Activated CD8-positive, alpha-beta memory T cell treated with anti-CD3 and anti-CD28 coated beads, Interleukin-2, amount 10 ng/mL, durations not matched to agents 7 days and 5 days (primary cell): ENCODE measurements at places on chromosomes 11 and 22. TPM values are rescaled to one million over a fixed set of nuclear protein-coding genes. Genes with fewer than 3 reads are reported as not detected.

The OR8G1 gene
- total RNA-seq = not detected

The MCM5 gene
- total RNA-seq = 271 TPM

The MSANTD4 gene
- total RNA-seq = 18.9 TPM

The SMIM35 gene
- 3.2 TPM for total RNA-seq

The SCUBE1 gene
- total RNA-seq = 0.40 TPM

The LINC01488 gene
- total RNA-seq = not detected

The RAC2 gene
- 834 TPM for total RNA-seq

The SCN4B gene
- total RNA-seq = not detected

The APLP2 gene
- total RNA-seq = 21.9 TPM

The ALDH3B1 gene
- total RNA-seq = not detected

DNA sequence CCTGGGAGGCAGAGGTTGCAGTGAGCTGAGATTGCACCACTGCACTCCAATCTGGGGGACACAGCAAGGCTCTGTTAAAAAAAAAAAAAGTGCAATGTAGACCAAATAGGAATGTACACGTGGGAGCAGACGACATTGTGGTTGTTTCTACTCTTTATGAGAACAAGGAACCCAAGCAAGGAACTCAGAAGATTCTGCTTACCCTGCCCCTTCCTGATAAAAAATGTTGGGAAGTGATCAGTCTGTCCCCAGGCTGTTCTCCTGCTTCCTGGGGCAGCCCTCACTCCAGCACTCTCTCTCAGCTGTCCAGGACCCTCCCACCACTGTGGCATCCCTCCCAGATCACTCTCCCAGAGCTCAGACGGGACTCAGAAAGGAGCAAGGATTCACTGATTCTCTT is 31.8 kb downstream of the SLCO2B1 start:
- no peak overlapping the region for H3K27ac ChIP-seq
- peaks cover 52% of the 10 kb centered on the region for H3K27me3 ChIP-seq
- no peak overlapping the region for H3K4me3 ChIP-seq
- no peaks in the 10 kb centered on the region for H3K36me3 ChIP-seq
- H3K4me1 ChIP-seq = peaks cover 13% of the 10 kb centered on the region
- no peak for DNase-seq

- DNase-seq = no peak
- H3K36me3 ChIP-seq = no peaks in the 10 kb centered on the region
- no peaks in the 10 kb centered on the region for H3K4me1 ChIP-seq
- H3K27me3 ChIP-seq = no peaks in the 10 kb centered on the region
Observed at GRCh38 chr11:39732001-39732400, 1727.5 kb downstream of the LRRC4C start.

- H3K36me3 ChIP-seq = no peaks in the 10 kb centered on the region
- no peaks in the 10 kb centered on the region for H3K4me1 ChIP-seq
- DNase-seq = no peak
- no peak overlapping the region for H3K27ac ChIP-seq
- peaks cover 23% of the 10 kb centered on the region for H3K27me3 ChIP-seq
Observed at GRCh38 chr11:57174656-57175055, 7.1 kb upstream of the LRRC55 start.

GRCh38 chr11:76654298-76654851 is 16.2 kb downstream of the LRRC32 start:
- no peak overlapping the region for H3K4me3 ChIP-seq
- H3K27ac ChIP-seq = no peak overlapping the region
- H3K4me1 ChIP-seq = no peaks in the 10 kb centered on the region
- no peaks in the 10 kb centered on the region for H3K36me3 ChIP-seq
- no peak for DNase-seq

DNA sequence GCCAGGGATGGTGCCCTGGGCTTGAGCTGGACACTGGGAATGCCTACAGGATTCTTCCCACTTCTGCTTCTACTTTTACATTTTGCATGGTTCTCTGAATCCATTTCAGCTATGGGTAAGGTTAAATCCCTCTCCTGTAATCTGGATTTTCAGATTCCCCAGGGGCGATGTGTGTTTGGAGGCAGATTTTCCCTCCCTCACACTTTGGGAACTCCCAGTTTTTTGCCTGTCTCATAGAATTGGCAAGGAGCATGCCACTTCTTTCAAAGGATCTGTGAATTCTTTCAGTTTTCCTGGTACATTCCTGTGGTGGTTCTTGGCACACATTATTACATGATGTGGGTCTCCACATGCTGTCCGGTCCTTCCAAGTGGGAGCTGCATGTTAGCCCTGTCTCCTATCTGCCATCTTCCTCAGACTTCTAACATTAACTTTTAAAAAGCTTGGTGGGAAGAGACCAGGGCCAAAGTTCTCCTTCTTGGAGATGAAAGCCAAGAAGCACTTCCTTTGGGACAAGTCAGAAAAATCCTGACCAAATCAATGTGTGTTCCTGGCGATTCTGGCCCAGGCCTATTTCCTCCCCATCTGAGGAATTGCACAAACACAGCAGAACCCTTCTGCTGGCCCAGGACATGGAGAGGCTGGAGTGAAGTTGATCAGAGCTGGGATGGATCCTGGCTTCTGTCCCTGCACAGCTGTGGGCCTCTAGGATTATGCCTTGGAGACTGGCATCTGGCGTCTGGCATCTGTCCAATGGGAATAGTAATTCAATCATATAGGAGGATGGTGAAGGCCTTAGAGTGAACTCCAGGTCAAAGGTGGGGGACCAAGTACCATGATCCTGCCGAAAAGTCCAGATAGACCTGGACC is 5.4 kb upstream of the APOL2 start:
- DNase-seq = no peak
- no peak overlapping the region for H3K4me3 ChIP-seq
- peaks cover 10% of the 10 kb centered on the region for H3K36me3 ChIP-seq
- H3K27me3 ChIP-seq = no peaks in the 10 kb centered on the region

GRCh38 chr11:60899046-60899936 is 7.1 kb downstream of the PRPF19 start:
- DNase-seq = no peak
- peaks cover 13% of the 10 kb centered on the region for H3K4me1 ChIP-seq
- H3K4me3 ChIP-seq = no peak overlapping the region
- H3K27ac ChIP-seq = peak overlapping the region; percentile 33

DNA sequence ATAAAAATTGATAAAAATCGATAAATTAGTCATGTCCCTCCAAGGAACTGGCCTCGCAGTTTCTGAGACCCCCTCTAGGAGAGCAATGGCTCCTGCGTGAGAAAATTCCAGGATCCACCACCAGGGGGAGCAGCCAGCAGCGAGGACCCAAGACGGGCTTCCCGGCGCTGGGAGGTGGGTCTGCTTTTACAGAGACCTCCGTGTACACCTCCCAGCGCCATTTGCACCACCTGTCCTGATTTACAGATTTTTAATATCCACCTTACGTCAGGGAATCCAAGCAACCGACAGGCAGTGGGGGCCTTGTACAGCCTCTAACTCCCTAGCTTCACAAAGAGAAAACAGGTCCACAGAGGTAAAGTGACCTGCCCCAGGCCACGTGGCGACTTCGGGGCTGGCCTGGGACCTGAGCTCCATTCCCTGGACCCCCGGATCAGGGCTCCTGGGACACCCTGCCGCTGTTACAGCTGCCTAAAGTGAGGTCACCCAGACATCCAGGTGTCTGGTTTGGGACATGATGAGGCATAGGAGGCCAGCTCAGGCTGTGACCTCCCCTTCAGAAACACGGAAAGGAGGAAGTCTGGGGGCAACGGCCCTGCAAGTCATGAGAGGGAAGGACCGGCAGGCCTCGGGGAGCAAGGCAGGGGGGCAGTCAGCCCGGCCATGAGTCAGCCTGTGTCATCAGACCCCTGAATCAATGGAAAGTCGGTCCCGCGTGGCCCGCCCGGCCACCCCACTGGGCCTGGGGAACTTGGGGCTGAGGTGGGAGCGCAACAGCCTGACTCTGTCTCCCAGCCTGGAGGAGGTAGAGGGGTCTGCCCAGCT is 3.5 kb downstream of the OSM start:
- H3K4me1 ChIP-seq = peaks cover 59% of the 10 kb centered on the region
- H3K4me3 ChIP-seq = peak overlapping the region; percentile 98
- peaks cover 46% of the 10 kb centered on the region for H3K36me3 ChIP-seq
- peak overlapping the region; percentile 74 for H3K27ac ChIP-seq
- peak; percentile 86 for DNase-seq

- no peaks in the 10 kb centered on the region for H3K27me3 ChIP-seq
- no peak overlapping the region for H3K4me3 ChIP-seq
- DNase-seq = no peak
- H3K27ac ChIP-seq = no peak overlapping the region
- H3K4me1 ChIP-seq = peaks cover 1% of the 10 kb centered on the region
Observed at GRCh38 chr11:101860696-101861427, 53.9 kb upstream of the CEP126 start.

DNA sequence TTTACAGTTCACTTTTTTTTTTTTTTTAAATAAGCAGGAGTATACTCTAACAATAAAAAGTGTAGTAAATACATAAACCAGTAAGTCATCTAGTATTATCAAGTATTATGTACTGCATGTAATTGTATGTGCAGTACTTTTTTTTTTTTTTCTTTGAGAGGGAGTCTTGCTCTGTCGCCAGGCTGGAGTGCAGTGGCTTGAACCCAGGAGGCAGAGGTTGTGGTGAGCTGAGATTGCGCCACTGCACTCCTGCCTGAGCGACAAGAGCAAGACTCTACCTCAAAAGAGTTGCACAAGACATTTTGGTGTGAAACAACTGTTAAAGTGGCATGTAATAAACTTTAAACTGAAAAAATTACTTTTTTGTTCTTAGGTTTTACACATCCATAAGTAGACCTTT is 16.7 kb downstream of the BCL2L13 start:
- H3K4me3 ChIP-seq = no peak overlapping the region
- no peak overlapping the region for H3K27ac ChIP-seq
- DNase-seq = no peak
- H3K36me3 ChIP-seq = peaks cover 17% of the 10 kb centered on the region
- H3K27me3 ChIP-seq = no peaks in the 10 kb centered on the region

DNA sequence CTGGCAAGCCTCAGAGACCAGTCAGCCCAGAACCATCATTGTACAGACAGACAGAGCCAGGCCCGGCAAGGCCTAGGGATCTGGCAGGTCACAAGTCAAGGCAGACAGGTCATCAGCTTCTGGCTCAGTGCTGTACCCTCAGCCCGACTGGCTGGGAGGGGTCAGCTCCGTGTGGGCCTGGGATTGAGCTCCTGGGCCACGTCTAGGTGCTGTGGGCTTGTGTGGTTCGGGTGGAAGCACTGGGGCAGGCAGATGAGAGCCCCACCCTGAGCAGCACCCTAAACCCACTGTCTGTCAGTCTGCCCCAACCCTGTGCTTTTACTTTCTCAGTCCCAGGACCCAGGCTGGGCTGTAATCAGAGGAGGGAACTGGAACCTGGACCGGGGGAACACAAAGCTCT is 26.9 kb upstream of the P2RY2 start:
- H3K27ac ChIP-seq = no peak overlapping the region
- H3K4me3 ChIP-seq = no peak overlapping the region
- H3K36me3 ChIP-seq = no peaks in the 10 kb centered on the region
- H3K4me1 ChIP-seq = peaks cover 2% of the 10 kb centered on the region
- DNase-seq = no peak

GRCh38 chr11:45158210-45158731 is 11.8 kb downstream of the PRDM11 start:
- no peaks in the 10 kb centered on the region for H3K36me3 ChIP-seq
- H3K27me3 ChIP-seq = no peaks in the 10 kb centered on the region
- no peak for DNase-seq
- peaks cover 1% of the 10 kb centered on the region for H3K4me1 ChIP-seq
- no peak overlapping the region for H3K4me3 ChIP-seq

DNA sequence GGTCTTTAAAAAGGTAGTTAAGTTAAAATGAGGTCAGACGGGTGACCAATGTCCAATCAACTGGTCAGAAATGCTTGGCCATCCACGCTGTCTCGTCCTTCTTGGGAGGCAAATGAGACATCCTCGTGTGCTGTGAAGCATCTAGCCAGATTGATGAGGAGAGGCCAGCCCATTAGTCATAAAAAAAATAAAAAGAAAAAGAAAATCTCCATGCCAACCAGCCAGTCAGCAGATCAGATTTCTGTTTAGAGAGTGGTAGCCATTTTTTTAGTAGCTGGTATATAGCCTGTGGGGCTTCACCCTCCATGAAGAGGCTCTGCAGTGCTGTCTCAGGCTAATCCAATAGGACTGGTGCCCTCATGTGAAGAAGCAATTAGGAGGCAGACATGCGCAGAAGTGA is 343.1 kb upstream of the SYN3 start:
- no peaks in the 10 kb centered on the region for H3K4me1 ChIP-seq
- H3K27ac ChIP-seq = no peak overlapping the region
- DNase-seq = no peak
- no peaks in the 10 kb centered on the region for H3K27me3 ChIP-seq
- H3K4me3 ChIP-seq = no peak overlapping the region

- no peak for DNase-seq
- no peaks in the 10 kb centered on the region for H3K27me3 ChIP-seq
- peaks cover 16% of the 10 kb centered on the region for H3K4me1 ChIP-seq
- peaks cover 42% of the 10 kb centered on the region for H3K36me3 ChIP-seq
- H3K4me3 ChIP-seq = no peak overlapping the region
Observed at GRCh38 chr11:102368472-102368871, 21.5 kb downstream of the BIRC2 start.

DNA sequence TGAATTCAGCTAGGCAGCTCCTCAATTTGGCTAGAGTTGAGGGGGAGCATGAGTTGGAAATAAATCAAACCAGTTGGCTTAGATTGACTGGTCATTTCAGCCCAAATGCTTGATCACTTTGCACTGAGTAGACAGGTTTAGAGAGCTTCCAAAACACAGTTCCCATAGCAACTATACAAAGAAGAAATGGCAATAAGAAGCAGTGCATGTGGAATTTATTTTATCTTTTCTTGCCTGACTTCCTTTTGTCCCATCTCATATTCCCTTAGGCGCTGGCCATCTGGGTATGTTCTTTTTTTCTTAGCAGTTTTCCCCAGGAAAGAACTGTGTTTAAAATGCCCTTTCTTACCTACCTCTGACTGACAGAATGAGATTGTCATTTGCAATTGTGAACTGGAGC is 38.7 kb upstream of the C11orf87 start:
- H3K4me3 ChIP-seq = no peak overlapping the region
- no peak overlapping the region for H3K27ac ChIP-seq
- no peaks in the 10 kb centered on the region for H3K4me1 ChIP-seq
- no peaks in the 10 kb centered on the region for H3K36me3 ChIP-seq
- H3K27me3 ChIP-seq = no peaks in the 10 kb centered on the region

DNA sequence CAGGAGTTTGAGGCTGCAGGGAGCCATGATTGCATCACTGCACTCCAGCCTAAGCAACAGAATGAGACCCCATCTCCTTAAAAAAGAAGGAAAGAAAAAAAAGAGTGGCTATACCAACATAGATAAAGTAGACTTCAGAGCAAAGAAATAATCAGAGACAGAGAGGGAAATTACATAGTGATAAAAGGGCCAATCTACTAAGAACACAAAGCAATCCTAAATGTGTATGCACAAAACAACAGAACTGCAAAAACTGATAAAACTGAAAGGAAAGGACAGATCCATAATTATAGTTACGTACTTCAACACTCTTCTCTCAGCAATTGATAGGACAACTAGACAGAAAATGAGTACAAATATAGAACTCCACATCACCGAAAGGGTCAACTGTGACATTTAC is 17.8 kb upstream of the OR2AT4 start:
- H3K4me3 ChIP-seq = no peak overlapping the region
- H3K27ac ChIP-seq = no peak overlapping the region
- no peaks in the 10 kb centered on the region for H3K36me3 ChIP-seq
- H3K4me1 ChIP-seq = no peaks in the 10 kb centered on the region
